SJSA1 (cell line): ENCODE measurements at places on chromosomes 1 and 21.

GRCh38 chr1:182556279-182556678 is 32.8 kb downstream of the RNASEL start:
- H3K36me3 ChIP-seq = no peaks in the 10 kb centered on the region
- DNase-seq = no peak
- H3K27ac ChIP-seq = no peak overlapping the region
- no peaks in the 10 kb centered on the region for H3K27me3 ChIP-seq
- no peaks in the 10 kb centered on the region for H3K4me1 ChIP-seq

DNA sequence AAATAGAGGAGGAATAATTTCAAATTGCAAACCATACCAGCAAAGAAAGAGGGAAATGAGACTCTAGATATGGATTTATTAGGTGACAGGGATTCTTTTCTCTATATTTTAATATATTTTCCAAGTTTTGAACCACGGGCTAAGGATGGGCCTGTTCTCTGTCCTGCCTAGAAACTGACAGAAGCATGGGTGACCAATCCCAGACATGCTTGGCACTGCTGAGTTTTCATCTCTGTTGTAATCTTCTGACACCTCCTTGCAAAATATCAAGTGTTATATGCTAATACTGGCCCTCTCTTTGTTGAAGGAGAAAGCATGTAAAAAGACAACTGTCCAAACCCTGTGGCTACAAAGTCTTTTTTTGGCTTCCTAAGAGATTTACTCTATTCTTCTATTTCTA is 774 bp upstream of the ANGPTL7 start:
- no peak overlapping the region for H3K27ac ChIP-seq
- DNase-seq = no peak
- no peaks in the 10 kb centered on the region for H3K27me3 ChIP-seq

GRCh38 chr1:225652729-225653462 is at the start of gene ENAH:
ENAH (minus strand) TSS chr1:225653123; CDS start chr1:225652690, 433 bp downstream.
- DNase-seq = peak; percentile 90
- H3K27ac ChIP-seq = peak within 1 kb of the TSS; percentile 98
- peaks cover 57% of the 10 kb centered on the region for H3K4me1 ChIP-seq
- peaks cover 23% of the 10 kb centered on the region for H3K36me3 ChIP-seq

DNA sequence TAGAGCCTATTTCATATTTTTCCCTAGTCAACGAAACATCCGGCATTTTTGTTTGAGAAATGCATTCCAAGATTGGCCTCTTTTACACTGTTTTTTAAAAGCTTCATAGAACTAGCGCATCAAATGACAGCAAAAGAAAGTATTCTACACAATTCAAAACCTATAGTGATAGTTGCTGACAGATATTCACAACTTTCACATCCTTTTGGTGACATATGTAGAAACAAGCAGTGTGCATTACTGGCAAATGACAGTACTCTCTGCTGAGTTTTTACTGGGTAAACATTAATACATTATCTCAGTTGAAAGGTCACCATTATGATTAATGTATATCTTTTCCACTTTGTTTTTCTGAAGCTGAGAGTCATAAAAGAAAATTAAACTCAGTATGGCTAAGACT is 135.4 kb upstream of the RGS18 start:
- no peaks in the 10 kb centered on the region for H3K27me3 ChIP-seq
- H3K27ac ChIP-seq = no peak overlapping the region
- no peaks in the 10 kb centered on the region for H3K4me1 ChIP-seq

- no peak overlapping the region for H3K4me3 ChIP-seq
- DNase-seq = peak; percentile 5
- H3K4me1 ChIP-seq = peaks cover 79% of the 10 kb centered on the region
Observed at GRCh38 chr21:38810826-38811164, 5.1 kb downstream of the ETS2 start.
